ENCODE measurements at places on chromosomes 2 and 18. TPM values are rescaled to one million over a fixed set of nuclear protein-coding genes. Genes with fewer than 3 reads are reported as not detected.

The INHBB gene
- 0.09 TPM for polyA plus RNA-seq

The IKZF2 gene
- polyA plus RNA-seq, result 6.1 TPM

The LINC00305 gene
- not detected for polyA plus RNA-seq

The AGAP1 gene
- not detected for polyA plus RNA-seq

The PSMA8 gene
- polyA plus RNA-seq, result 2.2 TPM

The BUB1 gene
- 0.63 TPM for polyA plus RNA-seq

The NRP2 gene
- 2.9 TPM for polyA plus RNA-seq

The POMC gene
- polyA plus RNA-seq, result 8.0 TPM

The UGT1A8 gene
- polyA plus RNA-seq, result not detected

Measured in naive B cell (primary cell).